Endodermal cell (in vitro differentiated cells): ENCODE measurements at places on chromosomes 7 and 10.

DNA sequence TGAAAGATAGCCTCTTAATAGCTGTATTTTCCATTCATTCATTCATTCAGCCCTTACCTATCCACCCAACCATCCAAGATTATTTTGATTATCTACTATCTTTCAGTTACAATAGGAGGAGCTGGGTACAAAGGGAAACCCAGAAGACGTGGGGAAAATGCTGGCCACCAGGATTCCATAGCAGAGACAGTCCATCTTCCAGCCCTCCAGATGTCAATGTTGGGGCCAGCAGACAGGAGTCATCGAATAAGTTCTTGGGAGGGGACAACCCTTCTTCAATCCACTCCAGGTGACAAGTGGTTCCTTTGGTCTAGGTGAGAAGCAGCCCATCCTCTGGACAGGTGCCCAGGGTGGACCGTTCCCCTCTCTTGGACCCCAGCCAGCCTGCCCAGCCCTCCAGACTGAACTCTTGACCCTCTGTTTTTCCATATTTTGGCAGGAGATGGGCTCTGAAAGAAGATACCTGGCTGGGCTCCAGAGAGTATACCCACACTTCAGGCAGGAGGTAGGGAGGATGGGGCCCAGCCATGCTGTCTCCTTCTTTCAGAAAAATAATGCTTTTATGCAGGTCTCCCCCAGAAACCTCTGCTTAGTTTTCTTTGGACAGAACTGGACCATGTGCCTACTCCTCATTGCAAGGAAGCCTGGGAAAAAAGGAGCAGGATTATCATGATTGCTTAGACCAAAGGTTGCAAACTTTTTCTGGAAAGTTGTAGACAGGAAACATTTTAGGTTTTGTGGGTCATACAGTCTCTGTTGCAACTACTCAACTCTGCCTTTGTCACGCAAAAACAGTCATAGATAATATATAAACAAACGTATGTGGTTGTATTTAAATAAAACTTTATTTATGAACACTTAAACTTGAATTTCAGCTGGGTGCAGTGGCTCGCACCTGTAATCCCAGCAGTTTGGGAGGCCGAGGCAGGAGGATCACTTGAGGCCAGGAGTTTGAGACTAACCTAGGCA, 95.5 kb upstream of the SMNDC1 start:
- H3K4me1 ChIP-seq, result peaks cover 20% of the 10 kb centered on the region
- no peak for DNase-seq
- no peaks in the 10 kb centered on the region for H3K27me3 ChIP-seq
- no peaks in the 10 kb centered on the region for H3K36me3 ChIP-seq

- H3K4me1 ChIP-seq, result no peaks in the 10 kb centered on the region
- H3K36me3 ChIP-seq, result no peaks in the 10 kb centered on the region
- no peak overlapping the region for H3K27ac ChIP-seq
- H3K27me3 ChIP-seq, result no peaks in the 10 kb centered on the region
- H3K4me3 ChIP-seq, result no peak overlapping the region
These were observed 259.0 kb downstream of the BBS9 start for GRCh38 chr7:33388332-33388731.

DNA sequence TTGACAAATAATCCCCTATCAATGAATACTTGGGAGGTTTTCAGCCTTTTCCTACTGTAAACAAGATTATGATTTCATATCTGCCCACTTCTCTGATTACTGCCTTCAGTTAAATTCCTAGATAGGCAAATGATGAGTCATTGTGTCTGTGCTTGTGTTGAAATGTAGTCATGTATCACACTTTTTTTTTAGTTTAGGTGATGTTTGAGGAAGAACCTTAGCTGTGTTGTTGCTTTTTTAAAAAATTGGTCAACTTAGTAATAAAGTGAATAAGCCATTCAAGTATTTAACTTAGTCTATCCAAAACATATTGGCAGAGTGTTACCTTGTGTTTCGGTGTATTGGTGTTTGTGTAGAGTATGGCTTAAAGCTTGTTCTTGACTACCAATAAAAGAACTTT, 60.0 kb downstream of the WAC start:
- H3K4me3 ChIP-seq, result no peak overlapping the region
- no peaks in the 10 kb centered on the region for H3K27me3 ChIP-seq
- no peak overlapping the region for H3K27ac ChIP-seq
- peaks cover 99% of the 10 kb centered on the region for H3K36me3 ChIP-seq

DNA sequence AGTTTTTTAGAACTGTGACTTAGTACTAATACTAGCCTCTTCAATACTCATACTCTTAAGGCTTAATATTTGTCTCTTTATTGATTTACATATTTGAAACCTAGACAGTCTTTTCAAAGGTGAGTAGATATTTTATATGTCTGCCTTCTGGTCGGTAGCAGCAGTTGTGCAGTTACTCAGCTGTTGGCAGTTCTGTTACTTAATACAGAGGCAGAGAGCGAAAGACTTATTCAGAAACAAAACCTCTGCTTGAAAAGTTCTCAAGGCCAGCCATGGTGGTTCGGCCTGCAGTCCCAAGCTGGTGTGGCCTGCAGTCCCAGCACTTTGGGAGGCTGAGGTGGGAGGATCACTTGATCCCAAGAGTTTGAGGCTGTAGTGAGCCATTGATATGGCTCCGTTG, 84.2 kb downstream of the AUTS2 start:
- H3K4me1 ChIP-seq, result peaks cover 24% of the 10 kb centered on the region
- H3K27me3 ChIP-seq, result no peaks in the 10 kb centered on the region
- H3K36me3 ChIP-seq, result no peaks in the 10 kb centered on the region
- H3K4me3 ChIP-seq, result no peak overlapping the region
- DNase-seq, result no peak
- no peak overlapping the region for H3K27ac ChIP-seq

DNA sequence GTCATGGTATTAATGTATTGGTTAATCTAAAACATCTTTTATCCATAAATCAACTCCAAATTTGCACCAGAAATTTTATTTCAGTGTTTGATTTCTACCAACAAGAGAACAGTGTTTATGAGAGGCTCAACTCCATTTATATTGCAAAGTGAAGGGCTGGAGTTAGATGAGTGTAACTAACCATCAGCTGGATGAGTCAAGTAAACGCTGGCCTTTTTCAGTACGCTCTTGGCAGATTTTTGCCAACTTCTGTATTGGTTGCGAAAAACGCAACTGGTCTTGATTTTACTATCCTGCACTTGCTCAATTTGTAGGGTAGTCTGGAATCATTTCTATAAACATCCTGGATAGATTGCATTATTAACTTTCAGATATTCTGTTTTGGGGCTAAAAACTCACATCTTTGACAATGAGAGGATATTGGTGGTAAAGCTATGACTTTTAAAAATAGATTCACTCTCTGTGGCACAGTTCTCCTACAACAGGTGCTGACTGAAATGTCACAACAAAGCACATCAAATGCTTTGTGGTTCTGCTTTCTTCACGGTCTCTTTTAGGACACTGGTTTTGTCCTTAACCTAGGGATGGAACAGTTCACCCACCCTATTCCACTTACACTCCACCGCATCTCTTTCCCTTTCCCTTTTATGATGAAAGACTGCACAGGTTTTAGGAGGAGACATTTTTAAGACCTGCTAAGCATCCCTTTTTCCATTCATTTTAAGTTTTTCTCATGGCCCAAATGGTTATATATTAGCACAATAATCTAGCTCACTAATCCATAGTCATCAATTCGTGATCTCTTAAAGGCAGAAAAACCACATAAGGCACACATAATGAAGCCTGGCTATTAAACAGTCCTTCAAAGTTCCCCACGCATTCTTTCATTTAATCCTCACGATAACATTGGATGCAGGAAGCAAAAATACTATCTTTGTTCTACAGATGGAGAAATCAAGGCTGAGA, 12.8 kb downstream of the CACNA2D1 start:
- H3K4me3 ChIP-seq, result no peak overlapping the region
- no peaks in the 10 kb centered on the region for H3K27me3 ChIP-seq
- H3K36me3 ChIP-seq, result no peaks in the 10 kb centered on the region
- H3K27ac ChIP-seq, result no peak overlapping the region
- no peaks in the 10 kb centered on the region for H3K4me1 ChIP-seq

DNA sequence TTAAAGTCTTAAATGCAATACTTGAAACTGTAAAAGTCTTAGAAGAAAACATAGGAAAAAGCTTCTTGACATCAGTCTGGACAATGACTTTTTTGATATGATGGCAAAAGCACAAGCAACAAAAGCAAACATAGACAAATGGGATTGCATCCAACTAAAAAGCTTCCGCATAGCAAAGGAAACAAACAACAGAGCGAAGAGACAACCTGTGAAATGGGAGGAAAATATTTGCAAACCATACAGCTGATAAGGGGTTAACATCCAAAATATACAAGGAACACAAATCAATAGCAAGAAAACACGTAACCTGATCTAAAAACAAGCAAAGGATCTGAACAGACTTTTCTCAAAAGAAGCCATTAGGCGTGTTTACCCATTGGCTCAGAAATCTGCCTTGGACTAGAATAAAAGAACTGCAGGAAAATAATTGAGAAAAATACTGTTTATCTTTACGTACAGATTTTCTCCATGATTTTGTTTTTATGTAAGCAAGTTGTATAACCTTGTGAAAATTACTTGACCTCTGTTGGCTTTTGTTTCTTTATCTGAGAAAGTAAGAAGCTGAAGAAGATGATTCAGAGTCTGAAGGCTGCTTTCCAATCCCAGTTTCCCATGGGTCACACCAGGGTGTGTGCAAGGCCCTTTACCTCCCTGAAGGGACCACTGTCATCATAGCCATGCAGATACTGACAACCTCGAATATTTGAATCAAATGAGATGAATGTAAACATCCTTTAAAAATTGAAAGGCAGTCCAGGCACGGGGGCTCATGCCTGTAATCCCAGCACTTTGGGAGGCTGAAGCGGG, 99.1 kb upstream of the LANCL2 start:
- H3K27ac ChIP-seq, result no peak overlapping the region
- DNase-seq, result no peak
- H3K4me1 ChIP-seq, result no peaks in the 10 kb centered on the region
- H3K4me3 ChIP-seq, result no peak overlapping the region
- no peaks in the 10 kb centered on the region for H3K36me3 ChIP-seq
- H3K27me3 ChIP-seq, result no peaks in the 10 kb centered on the region

DNA sequence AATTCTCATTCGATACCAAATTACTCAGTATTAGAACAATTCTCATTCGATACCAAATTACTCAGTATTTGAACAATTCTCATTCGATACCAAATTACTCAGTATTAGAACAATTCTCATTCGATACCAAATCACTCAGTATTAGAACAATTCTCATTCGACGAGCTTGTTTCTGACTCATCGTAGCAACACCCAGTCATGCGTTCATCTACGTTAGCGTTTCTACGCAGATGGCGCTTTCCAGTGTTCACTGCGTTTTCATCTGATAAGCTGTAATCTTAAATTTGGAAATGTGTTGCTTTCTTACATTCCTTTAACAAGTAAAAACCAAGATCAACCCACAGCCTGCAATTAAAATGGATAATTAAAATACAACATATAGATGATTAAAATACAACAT, 276.3 kb downstream of the ZMYND11 start:
- H3K27me3 ChIP-seq, result peaks cover 15% of the 10 kb centered on the region
- peaks cover 9% of the 10 kb centered on the region for H3K4me1 ChIP-seq
- peaks cover 39% of the 10 kb centered on the region for H3K36me3 ChIP-seq
- H3K4me3 ChIP-seq, result no peak overlapping the region

DNA sequence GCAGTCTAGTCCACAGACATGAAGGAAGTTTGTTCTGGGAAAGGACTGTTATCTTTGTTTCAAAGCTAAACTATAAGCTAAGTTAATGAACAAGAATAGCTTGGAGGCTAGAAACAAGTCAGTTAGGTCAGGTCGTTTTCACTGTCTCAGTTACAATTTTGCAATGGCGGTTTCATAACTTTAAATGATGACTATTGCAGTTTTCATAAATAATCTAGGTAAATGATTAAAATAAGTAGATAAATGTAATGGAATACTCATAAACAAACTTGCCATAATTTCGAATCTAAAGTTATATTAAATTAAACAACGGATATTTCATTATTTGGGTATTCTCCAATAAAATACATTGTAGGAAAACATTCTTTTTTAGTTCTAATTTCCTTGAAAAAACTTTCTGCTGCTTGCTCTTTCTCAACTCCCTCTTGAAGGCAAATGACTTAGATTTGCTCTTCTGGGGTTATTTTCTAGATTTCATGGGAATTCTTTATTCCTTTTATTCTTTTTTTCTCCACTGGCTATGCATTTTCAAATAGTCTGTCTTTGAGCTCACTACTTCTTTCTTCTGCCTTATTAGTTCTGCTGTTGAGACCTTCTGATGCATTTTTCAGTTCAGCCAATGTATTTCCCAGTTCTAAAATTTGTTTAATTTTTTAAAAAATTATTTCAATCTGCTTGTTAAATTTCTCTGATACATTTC, 103.8 kb upstream of the APBB1IP start:
- no peak for DNase-seq
- no peak overlapping the region for H3K27ac ChIP-seq
- H3K36me3 ChIP-seq, result no peaks in the 10 kb centered on the region

- H3K4me3 ChIP-seq, result peak within 1 kb of the TSS; percentile 99
- H3K27ac ChIP-seq, result peak within 1 kb of the TSS; percentile 82
- H3K4me1 ChIP-seq, result peaks cover 12% of the 10 kb centered on the region
- no peaks in the 10 kb centered on the region for H3K27me3 ChIP-seq
- peaks cover 40% of the 10 kb centered on the region for H3K36me3 ChIP-seq
These were observed at the start of gene PODXL for GRCh38 chr7:131556053-131556908. TSS of gene PODXL (minus strand) at chr7:131556628. CDS start at chr7:131556359, 269 bp downstream.

GRCh38 chr7:106273009-106273668, 11.6 kb downstream of the NAMPT start:
- H3K36me3 ChIP-seq, result peaks cover 99% of the 10 kb centered on the region
- no peak overlapping the region for H3K4me3 ChIP-seq
- no peaks in the 10 kb centered on the region for H3K27me3 ChIP-seq
- no peak for DNase-seq
- no peaks in the 10 kb centered on the region for H3K4me1 ChIP-seq
- H3K27ac ChIP-seq, result no peak overlapping the region

GRCh38 chr10:1499359-1499957, 237.9 kb downstream of the ADARB2 start:
- H3K4me1 ChIP-seq, result no peaks in the 10 kb centered on the region
- no peaks in the 10 kb centered on the region for H3K36me3 ChIP-seq
- DNase-seq, result no peak
- no peaks in the 10 kb centered on the region for H3K27me3 ChIP-seq

GRCh38 chr10:34462993-34463392, 352.1 kb downstream of the PARD3 start:
- peaks cover 11% of the 10 kb centered on the region for H3K36me3 ChIP-seq
- no peak overlapping the region for H3K4me3 ChIP-seq
- H3K4me1 ChIP-seq, result no peaks in the 10 kb centered on the region
- no peak overlapping the region for H3K27ac ChIP-seq

DNA sequence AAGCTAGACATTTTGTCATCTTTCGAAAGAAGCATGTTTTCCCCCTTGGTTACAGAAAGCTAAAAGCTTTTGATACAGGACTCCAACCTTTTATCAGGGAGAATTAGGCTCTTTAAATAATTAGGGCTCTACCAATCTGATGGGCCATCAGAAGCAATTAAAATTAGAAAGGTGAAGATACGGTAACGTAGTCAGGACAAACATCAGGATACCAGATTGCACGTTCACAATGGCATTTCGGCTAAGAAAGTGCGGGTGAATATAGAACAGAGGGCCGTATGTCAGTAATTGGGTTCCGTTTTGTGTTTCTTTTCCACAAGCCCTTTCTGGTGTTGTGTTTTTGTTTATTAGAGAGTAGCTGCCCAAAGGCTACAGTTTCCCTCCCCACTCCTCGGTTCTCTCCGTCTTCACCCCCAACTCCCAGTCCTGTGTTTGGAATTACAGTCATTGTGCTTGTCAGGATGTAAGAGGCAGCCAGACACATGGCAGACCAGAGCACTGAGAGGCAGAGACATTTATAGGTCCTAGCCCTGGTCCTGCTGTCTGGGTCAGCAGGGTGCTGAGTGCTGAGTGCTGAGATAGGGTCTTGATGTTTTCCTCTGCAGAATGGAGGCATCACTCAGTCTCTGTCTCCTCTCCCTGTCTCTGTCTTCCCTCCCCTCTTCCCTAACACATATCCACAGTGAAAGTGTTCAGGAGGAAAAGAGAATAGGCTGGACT, 5.5 kb downstream of the PFKP start:
- no peaks in the 10 kb centered on the region for H3K36me3 ChIP-seq
- no peak for DNase-seq
- H3K27ac ChIP-seq, result no peak overlapping the region
- no peaks in the 10 kb centered on the region for H3K4me1 ChIP-seq
- H3K27me3 ChIP-seq, result no peaks in the 10 kb centered on the region
